ENCODE measurements at places on chromosomes 3 and 15.
A peak's percentile ranks its signal among the peaks of the same experiment; 100 is the strongest.

DNA sequence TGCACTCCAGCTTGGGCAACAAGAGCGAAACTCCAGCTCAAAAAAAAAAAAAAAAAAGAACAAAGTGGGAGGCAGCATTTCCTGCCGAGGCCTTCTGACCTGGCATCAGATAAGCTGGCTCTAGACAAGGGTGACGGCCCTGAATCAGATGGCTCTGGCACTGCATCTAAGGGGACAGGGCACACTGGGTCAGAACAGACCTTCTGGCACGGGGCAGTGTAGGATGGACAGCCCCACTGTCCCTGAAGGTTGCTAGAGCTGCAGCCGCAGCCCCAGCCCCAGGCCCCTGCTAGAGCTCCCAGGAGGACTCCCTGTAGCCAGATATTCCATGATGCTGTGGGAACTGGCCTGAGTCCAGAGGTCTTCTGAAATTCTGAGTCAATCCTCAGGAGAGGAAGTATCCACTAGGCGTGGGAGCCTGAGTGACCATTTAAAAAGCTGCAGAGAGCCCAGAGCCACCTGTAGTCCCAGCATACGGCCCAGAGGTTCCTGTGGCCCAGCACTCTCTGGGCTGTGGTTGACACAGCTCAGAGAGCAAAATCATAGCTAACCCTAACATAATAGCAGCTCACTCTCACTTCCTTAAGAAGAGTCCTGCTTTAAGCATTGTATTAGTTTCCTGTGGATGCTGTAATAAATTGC lies 69.2 kb upstream of the MFGE8 start:
- DNase-seq = no peak

GRCh38 chr3:192215-192929 lies 4.2 kb upstream of the CHL1 start:
- DNase-seq = no peak

DNA sequence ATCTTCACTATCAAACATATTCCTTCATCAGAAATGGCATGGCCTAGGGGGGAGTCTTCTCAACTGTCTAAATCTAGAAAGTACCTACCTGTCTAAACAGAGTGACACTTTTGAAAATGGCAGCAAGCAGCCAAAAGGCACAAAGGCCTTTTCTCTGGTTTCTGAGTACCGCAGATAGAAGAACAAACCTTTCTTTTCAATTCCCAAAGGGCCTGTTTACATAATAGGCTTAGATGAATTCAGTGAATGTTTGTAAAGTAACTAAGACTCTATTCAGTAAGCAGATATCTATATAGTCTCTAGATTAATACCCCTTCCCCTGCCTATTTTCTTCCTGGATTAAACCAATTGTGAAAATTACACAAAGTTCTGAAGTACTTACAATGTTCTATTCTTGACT lies 7.1 kb downstream of the MYEF2 start:
- DNase-seq = no peak

- DNase-seq = no peak
Observed at GRCh38 chr3:89699771-89700170, 592.4 kb downstream of the EPHA3 start.

- no peak for DNase-seq
Observed at GRCh38 chr3:133474817-133475216, 75.0 kb downstream of the BFSP2 start.

DNA sequence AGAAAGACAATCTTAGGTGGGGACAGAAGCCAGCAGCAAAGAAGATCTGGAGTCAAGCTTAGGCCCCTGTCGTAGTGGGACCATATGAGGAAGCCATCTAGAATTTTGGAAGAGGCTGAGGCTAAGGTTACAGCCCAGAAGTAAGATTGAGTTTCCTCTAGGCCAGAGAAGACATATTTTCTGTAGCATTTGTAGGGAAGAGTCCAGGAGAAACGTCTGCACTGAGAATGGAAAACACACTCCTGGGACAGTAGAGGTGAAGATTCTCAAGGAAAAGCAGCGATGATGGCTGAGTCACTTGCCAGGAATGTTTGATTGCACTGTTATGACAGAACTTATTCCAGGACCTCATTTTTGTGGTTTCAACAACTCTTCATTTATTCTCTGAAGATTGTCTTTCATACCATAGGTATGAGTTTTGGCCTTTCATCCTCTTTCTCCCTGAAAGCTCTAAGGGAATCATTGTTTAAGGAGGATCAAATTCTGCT lies 107.2 kb downstream of the GTPBP8 start:
- no peak for DNase-seq

DNA sequence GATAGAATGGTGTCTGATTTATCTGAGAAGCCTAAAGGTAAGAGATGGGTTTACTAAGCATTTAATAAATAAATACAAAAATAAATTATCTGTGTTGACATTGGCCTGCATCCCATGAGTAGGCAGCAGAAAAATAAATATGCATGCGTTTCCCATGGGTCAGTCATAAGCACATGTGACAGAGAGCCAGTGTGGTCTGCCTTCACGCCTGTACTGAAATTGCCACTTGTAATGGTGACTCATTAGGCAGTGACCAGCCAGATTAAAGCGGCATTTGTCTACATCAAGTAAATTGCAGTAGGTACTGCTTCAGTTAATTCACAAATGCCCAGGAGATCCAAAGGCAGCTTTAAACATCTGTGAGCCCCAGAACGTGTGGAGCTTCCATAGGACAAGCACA lies 399.6 kb downstream of the NAALADL2 start:
- DNase-seq = no peak

DNA sequence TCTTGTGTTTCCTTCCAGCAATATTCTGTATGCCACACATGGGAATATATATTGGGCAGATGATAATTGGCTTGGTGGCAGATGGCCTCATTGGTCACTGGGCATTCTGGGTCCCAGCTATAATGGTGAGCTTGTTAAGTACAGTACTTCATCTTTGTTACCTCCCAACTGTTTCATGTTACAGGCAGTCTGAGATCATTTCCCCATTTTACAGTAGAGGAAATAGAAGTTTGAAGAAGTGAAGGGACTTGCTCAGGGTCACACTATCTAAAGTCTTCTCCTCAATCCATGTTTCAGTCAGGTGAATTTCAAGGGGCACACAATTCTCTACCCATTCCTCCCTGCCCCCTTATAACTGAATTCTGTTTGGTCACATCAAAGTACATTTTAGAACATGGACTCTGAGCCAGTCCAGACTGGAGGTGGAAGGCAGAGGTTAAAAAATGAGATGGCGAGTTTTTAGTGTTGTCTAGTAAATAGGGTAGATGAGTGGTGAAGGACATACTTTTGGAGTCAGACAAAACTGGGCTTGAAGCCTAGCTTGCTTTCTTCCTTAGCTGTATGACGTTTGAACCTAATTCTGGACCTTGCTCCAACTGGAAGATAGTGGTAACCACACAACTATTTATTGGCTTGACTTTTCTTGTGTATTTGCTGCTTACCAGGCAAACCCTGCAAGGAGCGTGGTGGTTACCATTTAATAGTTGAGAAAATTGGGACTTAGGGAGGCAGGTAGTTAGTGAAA lies 2.5 kb downstream of the EEFSEC start:
- no peak for DNase-seq

- no peak for DNase-seq
Observed at GRCh38 chr15:29785136-29785535, 37.1 kb downstream of the TJP1 start.

GRCh38 chr3:172294223-172294806 lies 153.9 kb downstream of the GHSR start:
- peak; percentile 48 for DNase-seq

- no peak for DNase-seq
Observed at GRCh38 chr3:186786922-186787321, 3.5 kb downstream of the EIF4A2 start.

DNA sequence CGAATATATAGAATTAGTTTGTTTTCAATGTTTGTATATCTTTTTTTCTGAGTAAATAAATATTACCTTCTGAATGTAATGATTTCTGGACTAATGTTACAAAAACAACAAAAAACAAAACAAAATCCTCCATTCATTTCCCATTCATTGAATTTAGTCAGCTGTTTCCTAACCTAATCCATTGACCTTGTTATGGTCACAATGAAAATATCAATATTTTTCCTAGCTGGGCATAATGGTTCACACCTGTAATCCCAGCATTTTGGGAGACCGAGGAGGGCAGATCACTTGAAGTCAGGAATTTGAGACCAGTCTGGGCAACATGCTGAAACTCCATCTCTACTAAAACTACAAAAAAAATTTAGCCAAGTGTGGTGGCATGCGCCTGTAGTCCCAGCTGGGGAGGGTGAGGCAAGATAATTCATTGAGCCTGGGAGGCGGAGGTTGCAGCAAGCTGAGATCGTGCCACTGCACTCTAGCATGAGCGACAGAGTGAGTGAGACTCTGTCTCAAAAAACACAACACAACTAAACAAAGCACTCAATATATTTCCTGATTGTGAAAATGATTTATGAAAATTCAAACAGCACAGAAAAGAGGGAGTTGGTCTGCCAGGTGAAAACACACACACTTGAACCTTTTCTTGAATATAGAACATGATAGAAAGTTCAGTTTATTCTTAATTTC lies 23.0 kb upstream of the PLSCR4 start:
- DNase-seq = no peak

DNA sequence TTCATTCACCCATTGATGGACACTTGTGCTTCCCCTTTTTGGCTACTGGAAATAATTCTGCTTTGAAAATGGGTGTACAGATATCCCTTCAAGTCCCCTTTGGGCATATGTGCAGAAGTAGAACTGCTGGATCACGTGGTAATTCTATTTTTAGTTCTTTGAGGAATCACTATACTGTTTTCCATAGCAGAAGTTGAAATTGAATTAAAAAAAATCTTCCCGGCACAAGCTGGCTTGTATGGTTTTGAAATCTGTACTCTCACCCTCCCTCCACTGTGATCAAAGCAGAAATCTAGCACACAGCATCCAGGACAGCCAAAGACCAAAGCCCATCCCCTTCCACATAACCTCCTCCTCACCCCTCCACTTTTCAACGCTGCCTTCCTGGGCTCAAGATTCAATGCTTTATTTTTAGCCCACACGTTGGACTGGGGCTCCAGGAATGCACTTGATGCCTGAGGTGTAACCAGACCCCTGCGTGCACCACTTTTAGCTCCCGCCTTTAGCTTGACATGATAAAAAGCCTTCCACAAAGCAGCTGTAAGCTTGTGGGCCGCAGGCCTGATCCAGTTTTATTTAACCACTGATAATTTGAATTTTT lies 29.9 kb downstream of the TMEM40 start:
- no peak for DNase-seq

DNA sequence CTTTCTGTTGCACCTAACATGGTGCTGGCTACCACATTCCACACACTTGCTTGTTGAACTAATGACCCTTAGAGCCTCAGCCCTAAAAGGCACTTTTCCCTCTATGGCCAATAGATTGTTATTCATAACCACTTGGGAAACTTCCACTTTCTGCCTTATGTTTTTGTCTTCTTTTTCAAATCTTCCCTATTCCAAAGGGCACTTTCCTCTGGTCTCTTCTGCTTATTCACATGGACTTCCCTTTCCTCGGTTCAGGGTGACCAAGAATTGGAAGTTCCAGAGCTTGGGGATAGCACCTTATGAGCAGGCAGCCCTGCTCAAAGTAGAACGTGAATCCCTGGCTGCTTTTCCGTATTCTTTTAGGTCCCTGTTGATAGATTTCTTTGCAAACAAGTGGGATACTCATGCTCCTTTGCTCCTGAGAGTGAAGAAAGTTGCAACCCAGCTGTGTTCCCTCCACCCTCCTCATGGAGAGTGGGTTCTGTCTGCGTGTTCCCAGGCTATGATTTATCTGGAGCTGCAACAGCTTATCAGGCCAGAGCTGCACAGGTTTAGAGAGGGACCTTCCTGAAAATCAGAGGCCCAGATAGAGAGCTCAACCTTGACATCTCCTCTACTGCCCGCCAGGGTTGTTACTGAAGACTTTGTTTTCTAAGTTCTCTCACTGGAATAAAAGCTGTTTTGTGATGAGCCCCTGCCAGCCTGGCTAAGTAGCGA lies 58.8 kb upstream of the MYZAP start:
- DNase-seq = no peak

GRCh38 chr3:65439641-65440284 lies 599.0 kb downstream of the MAGI1 start:
- no peak for DNase-seq

DNA sequence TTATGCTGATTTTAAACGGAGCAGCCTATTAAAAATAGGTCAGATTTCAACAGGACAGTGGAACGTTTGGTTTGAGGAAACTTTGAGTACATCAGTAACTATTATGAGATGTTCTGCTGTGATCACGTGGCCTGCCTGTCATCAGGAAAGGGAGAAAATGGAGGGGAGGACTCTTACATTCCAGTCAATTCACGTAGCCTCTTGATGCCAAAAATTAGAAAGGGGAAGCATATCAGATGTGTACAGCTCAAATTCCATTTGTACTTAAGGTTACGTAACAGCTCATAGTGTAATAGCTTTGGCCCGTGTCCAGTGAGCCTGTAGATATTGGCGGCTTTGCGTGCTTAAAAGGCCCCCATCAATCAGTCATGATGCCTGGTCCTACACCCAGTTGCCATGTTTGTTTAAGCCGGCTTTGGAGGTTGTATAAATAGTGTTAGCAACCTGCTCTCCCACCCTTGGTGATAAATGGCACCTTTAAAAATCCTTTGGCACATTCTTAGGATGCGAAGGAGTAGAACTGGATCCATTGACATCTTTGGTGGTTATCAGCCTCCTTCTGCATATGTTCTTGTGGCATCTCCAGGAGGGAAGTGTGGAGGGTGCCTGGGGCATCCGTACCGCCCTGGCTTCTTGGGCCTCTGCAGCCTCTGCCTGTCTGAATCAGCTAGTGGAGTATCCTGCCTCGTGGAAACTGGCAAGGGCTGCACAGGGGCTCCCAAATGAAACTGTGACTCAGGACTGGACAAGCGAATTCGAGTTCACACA lies 163.9 kb downstream of the THSD4 start:
- no peak for DNase-seq

GRCh38 chr3:194135806-194136518 lies at the start of gene HES1:
Gene HES1, plus strand, starts transcription at chr3:194136148. Its CDS starts 233 bp downstream, at chr3:194136381.
- DNase-seq = peak; percentile 69

GRCh38 chr3:50405249-50405648 lies 45.9 kb upstream of the TMEM115 start:
- peak; percentile 32 for DNase-seq
